Stimulated activated CD8-positive, alpha-beta memory T cell treated with anti-CD3 and anti-CD28 coated beads, Interleukin-4, amount 100 ng/mL, for 1 hour (primary cell): ENCODE measurements at places on chromosomes 2 and 18.

DNA sequence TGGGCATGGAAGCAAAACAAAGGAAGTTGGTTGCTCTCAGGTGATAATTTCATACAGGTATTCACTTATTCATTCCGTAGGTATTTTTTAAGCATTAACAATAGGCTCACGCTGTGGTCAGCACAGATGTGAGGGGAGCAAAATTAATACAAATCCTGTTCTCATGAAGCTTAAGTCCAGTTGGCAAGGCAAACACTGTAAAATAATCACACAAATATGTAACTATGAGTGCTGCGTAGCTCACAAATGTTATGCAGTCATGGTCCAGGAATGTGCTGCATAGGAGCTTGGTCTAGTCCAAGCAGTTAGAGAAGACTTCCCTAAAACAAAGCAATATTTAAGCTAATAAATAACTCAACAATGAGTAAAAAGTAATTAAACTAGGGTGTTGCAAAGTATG is 23.9 kb downstream of the SP5 start:
- DNase-seq: no peak

DNA sequence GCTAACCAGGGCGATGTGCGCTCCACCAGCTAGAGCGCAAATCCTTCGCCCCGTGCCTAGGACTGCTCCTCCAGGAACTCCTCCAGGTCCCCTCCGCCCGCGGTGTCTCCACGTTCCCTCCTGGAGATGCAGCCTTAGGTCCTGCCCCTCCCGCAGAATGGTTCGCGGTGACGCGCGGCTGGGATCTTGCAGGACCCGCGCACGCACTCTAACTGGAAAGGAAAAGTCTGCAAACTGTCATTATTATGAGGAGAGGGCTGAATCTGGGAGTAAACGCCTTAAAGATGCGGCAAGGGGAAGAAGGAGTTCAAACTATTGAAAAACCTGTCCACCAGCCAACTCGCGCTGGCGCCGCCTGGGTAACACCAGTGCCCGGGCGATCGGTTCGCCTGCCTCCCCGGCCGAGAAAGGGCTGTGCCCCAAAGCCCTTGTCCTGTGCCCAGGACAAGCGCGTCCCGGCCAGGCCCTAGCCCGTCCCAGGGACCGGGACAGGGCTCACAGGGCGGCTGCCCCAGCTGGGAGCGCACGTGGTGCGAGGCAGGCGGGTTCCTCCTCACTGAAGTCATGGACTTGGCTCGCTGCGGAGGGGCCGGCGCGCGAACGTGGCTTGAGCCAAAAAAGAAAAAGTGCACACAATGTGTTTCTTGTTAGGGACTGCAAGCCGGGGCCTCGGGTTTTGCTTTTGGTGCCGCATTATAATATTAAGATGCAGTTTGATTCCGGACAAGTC is 5.5 kb upstream of the ID2 start:
- DNase-seq: no peak

DNA sequence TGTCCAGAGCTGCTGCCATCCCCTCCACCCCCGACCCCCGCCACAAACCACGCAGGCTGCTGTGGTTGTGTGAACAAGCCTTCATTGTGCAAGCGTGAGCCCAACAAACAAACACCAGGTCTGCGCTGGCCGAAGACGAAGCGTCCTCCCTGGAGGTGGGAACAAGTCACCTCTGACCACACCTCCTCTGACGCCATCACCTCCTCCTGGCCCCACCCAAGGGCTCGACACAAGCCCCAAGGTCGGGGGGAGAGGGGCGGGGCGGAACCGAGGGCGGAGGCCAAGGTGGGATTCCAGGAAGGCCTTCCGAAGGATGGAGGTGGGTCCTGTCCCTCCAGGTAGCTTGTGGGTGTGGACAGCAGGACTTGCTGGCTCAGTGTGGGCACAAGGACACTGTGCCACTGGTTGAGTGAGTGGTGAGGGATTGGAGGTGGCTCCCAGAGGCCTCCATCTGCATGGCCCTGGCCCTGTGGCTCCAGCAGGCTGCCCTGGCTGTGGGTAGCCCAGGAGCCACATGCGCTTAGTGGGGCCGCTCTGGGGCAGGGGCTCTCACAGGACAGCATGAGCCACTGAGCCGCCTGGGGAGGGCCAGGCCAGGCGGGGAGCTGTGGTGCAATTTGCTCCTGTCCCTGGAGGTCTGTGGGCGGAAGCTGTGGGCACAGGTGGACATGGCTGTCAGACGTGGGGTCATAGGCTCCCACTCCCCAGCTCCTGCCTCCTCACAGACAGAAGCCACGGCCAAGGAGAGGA is 7.4 kb upstream of the GPR17 start:
- no peak for DNase-seq

- no peak for DNase-seq
Measured at GRCh38 chr2:150134223-150134857, 353.1 kb downstream of the RND3 start.

- DNase-seq: no peak
Measured at GRCh38 chr2:5846881-5847280, 154.7 kb downstream of the SOX11 start.

DNA sequence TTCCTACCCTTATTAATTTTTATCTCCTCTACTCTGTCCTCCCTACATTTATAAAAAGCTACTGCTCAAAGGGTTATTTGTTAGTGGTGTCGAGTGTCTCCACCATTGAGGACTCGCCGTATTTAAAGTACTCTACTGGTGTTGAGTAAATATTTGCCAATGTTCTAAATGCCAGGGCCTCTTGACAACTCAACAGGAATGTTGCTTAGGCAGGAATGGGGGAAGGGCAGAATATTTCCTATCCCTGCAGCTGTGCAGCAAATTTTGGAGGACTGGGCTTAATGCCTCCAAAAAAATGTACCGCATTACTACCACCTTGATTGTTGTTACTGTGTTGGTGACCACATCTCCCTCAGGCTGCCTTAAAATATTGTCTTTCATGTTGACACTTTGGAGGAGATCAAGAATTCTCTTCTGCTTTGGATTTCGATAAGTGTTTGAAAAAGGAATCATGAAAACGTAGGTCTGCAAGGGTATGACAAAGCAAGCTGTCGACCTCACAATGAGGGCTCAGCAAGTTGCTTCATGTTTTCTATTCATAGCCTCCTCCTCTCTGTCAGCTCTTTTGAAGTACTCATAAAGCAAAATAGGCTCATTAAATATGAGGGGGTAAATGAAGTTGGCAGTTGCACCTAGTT is 84.3 kb downstream of the EFEMP1 start:
- no peak for DNase-seq

DNA sequence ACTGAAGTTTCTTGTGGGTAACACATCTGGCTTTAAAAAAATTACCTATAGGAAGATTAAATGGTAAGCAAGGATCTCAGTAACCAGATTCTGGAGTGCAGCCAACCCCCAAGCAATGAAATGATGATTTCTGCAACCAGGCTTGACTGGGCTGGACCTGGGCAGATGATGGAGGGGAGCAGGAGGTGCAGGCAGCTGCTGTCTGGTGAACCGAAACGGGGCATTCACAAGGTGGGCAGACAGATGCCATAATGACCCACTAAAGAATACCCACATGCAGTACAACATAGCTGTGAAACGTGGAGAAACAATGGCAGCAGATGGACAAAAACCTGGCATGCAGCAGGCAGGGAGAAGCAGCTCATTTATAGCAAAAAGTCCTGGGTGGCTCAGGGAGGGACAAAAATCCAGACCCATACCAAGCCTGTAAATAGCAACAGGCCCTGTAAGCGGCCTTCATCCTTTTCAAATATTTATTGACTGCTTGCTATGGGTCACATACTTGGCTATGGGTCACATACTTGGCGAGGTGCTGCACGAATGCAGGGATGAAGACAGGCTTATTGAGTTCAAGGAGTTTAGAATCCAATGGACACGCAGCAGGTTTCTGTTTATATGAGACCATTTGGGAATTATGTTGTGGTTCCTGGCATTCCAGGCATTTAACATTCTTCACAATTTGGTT is 244.7 kb downstream of the HRH4 start:
- no peak for DNase-seq

- DNase-seq: no peak
Measured at GRCh38 chr2:179995741-179996515, 11.2 kb downstream of the CWC22 start.

GRCh38 chr2:241217320-241218031 is 29.0 kb downstream of the ANO7 start:
- DNase-seq: no peak

GRCh38 chr2:3645745-3646389 is 12.1 kb upstream of the ALLC start:
- DNase-seq: no peak
